Fibroblast of lung (primary cell): ENCODE measurements at places on chromosomes 13 and 19. TPM values are rescaled to one million over a fixed set of nuclear protein-coding genes. Genes with fewer than 3 reads are reported as not detected.

- H3K27me3 ChIP-seq = no peaks in the 10 kb centered on the region
- no peak for DNase-seq
- H3K27ac ChIP-seq = no peak overlapping the region
- H3K36me3 ChIP-seq = no peaks in the 10 kb centered on the region
- H3K4me3 ChIP-seq = no peak overlapping the region
These were observed 1.4 kb upstream of the YIF1B start for GRCh38 chr19:38317104-38317612.

GRCh38 chr19:15644816-15645215 lies 4.1 kb downstream of the CYP4F3 start:
- H3K27me3 ChIP-seq = no peaks in the 10 kb centered on the region
- no peaks in the 10 kb centered on the region for H3K36me3 ChIP-seq
- no peaks in the 10 kb centered on the region for H3K4me1 ChIP-seq
- H3K27ac ChIP-seq = no peak overlapping the region

Gene HIPK4
- 0.05 and 0.07 TPM in 2 replicates for polyA plus RNA-seq

Gene HSPB6
- 53.1 and 71.0 TPM in 2 replicates for polyA plus RNA-seq

Gene ZNF419
- polyA plus RNA-seq = 4.6 and 8.9 TPM in 2 replicates

GRCh38 chr19:7152568-7152967 lies 83.1 kb downstream of the ZNF557 start:
- no peak overlapping the region for H3K27ac ChIP-seq
- H3K4me1 ChIP-seq = no peaks in the 10 kb centered on the region
- H3K4me3 ChIP-seq = no peak overlapping the region
- DNase-seq = peak; percentile 9
- H3K27me3 ChIP-seq = no peaks in the 10 kb centered on the region
- no peaks in the 10 kb centered on the region for H3K36me3 ChIP-seq
